ENCODE measurements at places on chromosomes 13 and 19. TPM values are rescaled to one million over a fixed set of nuclear protein-coding genes. Genes with fewer than 3 reads are reported as not detected.

Gene ZNF571
- total RNA-seq = 5.6 TPM

DNA sequence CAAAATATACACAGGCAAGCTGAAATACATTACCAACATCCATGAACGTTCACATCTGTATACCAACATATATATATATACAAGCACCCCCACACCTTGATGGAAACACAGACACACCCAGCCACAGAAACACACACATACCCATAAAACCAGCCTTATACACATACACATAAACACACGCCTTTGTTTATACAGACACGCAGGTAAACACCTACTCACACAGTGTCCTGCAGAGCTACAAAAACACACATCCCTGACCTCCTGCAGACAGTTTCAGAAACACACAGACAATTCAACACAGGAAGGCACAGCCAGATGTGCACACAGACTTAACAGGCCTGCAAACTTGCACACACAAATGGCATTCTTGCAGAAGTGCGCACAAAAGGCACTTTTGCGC, 21.3 kb upstream of the IRGC start:
- peaks cover 13% of the 10 kb centered on the region for H3K27me3 ChIP-seq
- no peaks in the 10 kb centered on the region for H3K36me3 ChIP-seq
- H3K4me1 ChIP-seq = no peaks in the 10 kb centered on the region
- no peak overlapping the region for H3K27ac ChIP-seq
- DNase-seq = no peak

- peak overlapping the region; percentile 100 for H3K4me3 ChIP-seq
- H3K27ac ChIP-seq = no peak overlapping the region
- H3K4me1 ChIP-seq = peaks cover 27% of the 10 kb centered on the region
- peaks cover 33% of the 10 kb centered on the region for H3K36me3 ChIP-seq
- H3K27me3 ChIP-seq = no peaks in the 10 kb centered on the region
- peak; percentile 44 for DNase-seq
These were observed 1.6 kb downstream of the RPL18 start for GRCh38 chr19:48617146-48617937.

GRCh38 chr13:75250526-75251178, 231.3 kb downstream of the TBC1D4 start:
- no peak overlapping the region for H3K4me3 ChIP-seq
- no peaks in the 10 kb centered on the region for H3K27me3 ChIP-seq
- H3K36me3 ChIP-seq = no peaks in the 10 kb centered on the region
- no peak for DNase-seq
- H3K4me1 ChIP-seq = no peaks in the 10 kb centered on the region

Gene KCNN4
- 0.14 TPM for total RNA-seq

DNA sequence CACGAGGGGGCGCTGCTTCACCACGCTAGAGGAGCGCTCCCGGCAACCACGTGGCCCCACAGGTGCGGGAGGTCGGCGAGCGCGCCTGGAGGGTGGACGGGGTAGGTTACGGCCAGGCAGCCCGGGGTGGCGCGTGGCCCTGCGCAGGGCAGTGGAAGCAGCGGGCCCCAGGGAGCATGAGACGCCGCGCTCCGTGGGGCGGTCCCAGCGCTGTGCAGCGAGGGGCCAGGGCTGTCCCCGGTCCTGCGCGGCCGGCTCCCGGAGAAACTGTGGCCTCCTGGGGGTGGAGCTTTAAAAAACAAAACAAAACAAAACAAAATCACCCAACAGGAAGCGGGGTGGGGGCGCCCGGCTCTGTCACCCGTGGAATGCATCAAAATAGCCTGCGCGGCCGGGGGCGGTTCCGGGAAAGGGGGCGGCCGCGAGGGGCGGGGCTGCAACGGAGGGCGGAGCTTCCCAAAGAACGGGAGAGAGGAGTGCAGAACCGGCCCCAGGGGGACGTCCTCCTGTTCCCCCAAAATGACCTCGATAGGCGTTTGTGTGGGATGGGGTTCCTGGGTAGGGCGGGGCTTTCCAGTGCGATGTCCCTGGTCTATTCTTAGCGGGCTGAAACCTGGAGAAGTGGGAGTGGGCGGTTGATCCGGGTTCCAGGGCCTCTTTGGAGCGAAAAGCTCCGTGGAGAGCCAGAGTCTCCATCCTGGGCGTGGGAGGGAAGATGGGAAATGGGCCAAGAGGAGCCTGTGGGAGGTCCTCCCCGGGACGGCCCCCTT, 27.3 kb downstream of the NUMBL start:
- no peaks in the 10 kb centered on the region for H3K36me3 ChIP-seq
- H3K4me3 ChIP-seq = peak overlapping the region; percentile 75
- H3K27ac ChIP-seq = peak overlapping the region; percentile 53
- DNase-seq = peak; percentile 97

Gene HSD17B14
- total RNA-seq = 124 TPM

Gene APOC1
- total RNA-seq = 1,040 TPM

GRCh38 chr19:47694466-47695273, 18.6 kb upstream of the EHD2 start:
- no peaks in the 10 kb centered on the region for H3K4me1 ChIP-seq
- H3K4me3 ChIP-seq = no peak overlapping the region
- H3K36me3 ChIP-seq = peaks cover 44% of the 10 kb centered on the region
- no peak overlapping the region for H3K27ac ChIP-seq
- no peak for DNase-seq

GRCh38 chr19:6048793-6049405, 61.4 kb downstream of the RFX2 start:
- no peak overlapping the region for H3K27ac ChIP-seq
- no peaks in the 10 kb centered on the region for H3K27me3 ChIP-seq
- DNase-seq = peak; percentile 90
- H3K4me1 ChIP-seq = peaks cover 4% of the 10 kb centered on the region

Gene SULT2A1
- not detected for total RNA-seq

Gene RGL3
- 131 TPM for total RNA-seq

Gene ZNF14
- total RNA-seq = 9.7 TPM

GRCh38 chr13:31322702-31323405, 123.1 kb downstream of the B3GLCT start:
- no peak overlapping the region for H3K4me3 ChIP-seq
- H3K36me3 ChIP-seq = peaks cover 23% of the 10 kb centered on the region
- no peaks in the 10 kb centered on the region for H3K27me3 ChIP-seq
- DNase-seq = no peak
- peak overlapping the region; percentile 74 for H3K27ac ChIP-seq

DNA sequence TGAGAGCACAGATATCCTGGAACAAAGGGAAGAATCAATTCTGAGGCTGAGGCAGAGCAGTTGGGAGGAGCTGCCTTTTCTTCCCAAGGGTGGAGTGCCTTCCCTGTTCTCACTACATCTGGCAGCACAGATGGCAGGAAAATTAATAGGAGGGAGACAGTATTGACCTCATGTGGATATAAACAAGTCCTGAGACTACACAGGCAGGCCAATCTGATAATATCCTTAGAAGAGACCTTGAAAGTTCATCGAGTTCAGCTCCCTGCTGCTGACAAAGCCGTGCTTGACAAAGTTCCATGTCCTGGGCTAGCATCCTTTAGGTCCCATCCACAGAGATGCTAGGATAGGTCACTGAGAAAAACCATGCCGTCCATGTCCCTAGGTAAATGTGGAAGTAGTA, 1451.5 kb downstream of the EFNB2 start:
- H3K4me1 ChIP-seq = no peaks in the 10 kb centered on the region
- H3K36me3 ChIP-seq = no peaks in the 10 kb centered on the region
- H3K4me3 ChIP-seq = no peak overlapping the region

Gene RYR1
- total RNA-seq = 2.1 TPM

Gene ANGPTL8
- total RNA-seq = not detected

DNA sequence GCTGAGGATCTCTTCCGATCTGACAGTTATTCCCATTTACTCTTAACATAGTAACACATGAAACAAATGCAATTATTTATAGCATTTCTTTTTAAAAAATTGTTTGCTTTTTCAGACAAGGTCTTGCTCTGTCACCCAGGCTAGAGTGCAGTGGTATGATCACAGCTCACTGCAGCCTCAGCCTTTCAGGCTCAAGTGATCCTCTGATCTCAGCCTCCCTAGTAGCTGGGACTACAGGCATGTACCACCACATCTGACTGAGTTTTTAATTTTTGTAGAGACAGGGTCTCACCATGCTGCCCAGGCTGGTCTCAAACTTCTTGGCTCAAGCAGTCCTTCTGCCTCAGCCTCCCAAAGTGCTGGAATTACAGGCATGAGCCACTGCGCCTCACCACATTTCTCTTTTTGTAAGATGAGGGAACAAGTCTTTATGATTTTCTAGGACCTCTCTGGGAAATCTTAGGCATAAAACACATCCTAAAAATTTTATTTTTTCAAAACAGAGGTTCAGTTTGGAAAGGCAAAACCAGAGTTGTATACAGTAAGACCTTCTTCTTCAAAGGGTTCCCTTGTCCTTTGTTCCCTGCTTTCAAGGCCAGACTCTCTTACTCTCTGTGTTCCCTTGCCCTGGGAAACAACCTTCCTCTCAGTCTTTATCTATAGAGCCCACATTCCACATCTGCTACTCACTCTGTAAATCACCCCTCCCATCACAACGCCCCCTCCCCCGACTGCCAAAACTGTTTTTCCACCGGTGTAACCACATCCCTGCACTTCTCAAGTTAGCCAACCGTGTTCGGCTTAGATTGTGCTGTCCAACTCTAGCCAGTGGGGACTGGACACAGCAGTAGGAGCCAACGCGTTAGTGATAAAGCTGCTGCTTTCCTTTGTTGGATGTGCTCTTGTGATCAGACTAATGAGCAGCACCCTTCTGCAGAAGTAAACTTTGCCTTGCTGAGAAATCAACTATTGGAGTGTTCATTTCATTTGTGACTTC, 56.2 kb downstream of the DHRS12 start:
- no peak overlapping the region for H3K27ac ChIP-seq
- peaks cover 38% of the 10 kb centered on the region for H3K36me3 ChIP-seq
- H3K27me3 ChIP-seq = no peaks in the 10 kb centered on the region
- no peaks in the 10 kb centered on the region for H3K4me1 ChIP-seq
- DNase-seq = peak; percentile 79

Gene ZNF607
- total RNA-seq = 19.2 TPM

Gene KLK11
- 1.4 TPM for total RNA-seq

GRCh38 chr19:38388349-38389100, at the start of gene SPRED3:
TSS of gene SPRED3 (plus strand) at chr19:38388697. CDS start at chr19:38390303, 1,606 bp downstream.
- peak within 1 kb of the TSS; percentile 94 for H3K4me3 ChIP-seq
- H3K36me3 ChIP-seq = peaks cover 6% of the 10 kb centered on the region
- peak within 1 kb of the TSS; percentile 78 for H3K27ac ChIP-seq
- H3K27me3 ChIP-seq = no peaks in the 10 kb centered on the region

GRCh38 chr13:78786459-78786858, 127.5 kb upstream of the OBI1 start:
- peaks cover 46% of the 10 kb centered on the region for H3K27me3 ChIP-seq
- no peaks in the 10 kb centered on the region for H3K4me1 ChIP-seq
- H3K27ac ChIP-seq = peak overlapping the region; percentile 26

DNA sequence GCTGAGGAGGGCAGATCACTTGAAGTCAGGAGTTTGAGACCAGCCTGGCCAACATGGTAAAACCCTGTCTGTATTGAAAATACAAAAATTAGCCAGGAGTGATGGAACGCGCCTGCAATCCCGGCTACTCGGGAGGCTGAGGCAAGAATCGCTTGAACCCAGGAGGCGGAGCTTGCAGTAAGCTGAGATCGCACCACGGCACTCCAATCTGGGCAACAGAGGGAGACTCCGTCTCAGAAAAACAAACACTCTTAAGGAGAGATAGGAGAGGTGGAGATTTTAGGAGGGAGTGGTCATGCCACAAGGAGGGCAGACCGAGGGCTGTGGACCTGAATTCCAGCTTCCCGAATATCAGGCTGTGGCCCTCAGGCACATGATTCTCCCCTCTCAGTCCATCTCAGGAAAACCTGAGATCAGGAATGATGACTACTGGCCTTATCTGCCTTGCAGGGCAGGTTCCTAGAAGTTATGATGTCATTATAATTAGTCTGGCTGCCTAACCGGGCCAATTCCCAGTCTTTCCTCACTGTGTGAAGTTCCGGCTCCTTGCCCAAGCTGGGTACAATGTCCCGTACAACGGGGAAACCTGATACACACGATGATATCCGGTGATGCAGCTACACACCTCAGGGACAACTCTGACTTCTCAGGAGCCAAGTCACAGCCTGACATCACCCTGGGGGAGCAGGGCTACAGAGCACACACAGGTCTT, 2.5 kb downstream of the SLC35E1 start:
- no peak for DNase-seq
- peaks cover 39% of the 10 kb centered on the region for H3K36me3 ChIP-seq
- H3K4me3 ChIP-seq = no peak overlapping the region

GRCh38 chr19:29576761-29577648, 29.1 kb upstream of the POP4 start:
- H3K27ac ChIP-seq = no peak overlapping the region
- H3K4me1 ChIP-seq = peaks cover 11% of the 10 kb centered on the region
- no peak overlapping the region for H3K4me3 ChIP-seq
- peaks cover 30% of the 10 kb centered on the region for H3K27me3 ChIP-seq
- no peak for DNase-seq

Gene LILRB4
- not detected for total RNA-seq

All from endodermal cell (in vitro differentiated cells).